ENCODE measurements at places on chromosomes 6 and 20.

DNA sequence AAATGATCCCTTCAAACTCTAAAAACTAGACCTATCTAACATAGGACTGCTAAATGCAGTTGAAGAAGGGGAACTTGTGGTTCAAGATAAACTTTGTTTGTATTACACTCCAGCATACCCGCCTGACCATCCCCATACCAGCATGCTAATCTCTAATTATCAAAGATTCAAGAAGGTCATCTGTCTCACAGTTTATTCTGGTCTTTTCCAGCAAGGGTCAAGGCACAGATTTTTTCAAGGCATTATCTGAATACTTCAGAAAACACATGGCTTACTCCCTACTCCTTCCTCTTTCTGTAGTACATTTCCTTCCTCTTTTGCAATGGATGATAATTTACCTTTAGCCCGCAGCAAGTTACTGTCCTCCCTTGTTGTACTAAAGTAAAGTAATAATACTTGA is 174.1 kb downstream of the PKHD1 start:
- DNase-seq = no peak

DNA sequence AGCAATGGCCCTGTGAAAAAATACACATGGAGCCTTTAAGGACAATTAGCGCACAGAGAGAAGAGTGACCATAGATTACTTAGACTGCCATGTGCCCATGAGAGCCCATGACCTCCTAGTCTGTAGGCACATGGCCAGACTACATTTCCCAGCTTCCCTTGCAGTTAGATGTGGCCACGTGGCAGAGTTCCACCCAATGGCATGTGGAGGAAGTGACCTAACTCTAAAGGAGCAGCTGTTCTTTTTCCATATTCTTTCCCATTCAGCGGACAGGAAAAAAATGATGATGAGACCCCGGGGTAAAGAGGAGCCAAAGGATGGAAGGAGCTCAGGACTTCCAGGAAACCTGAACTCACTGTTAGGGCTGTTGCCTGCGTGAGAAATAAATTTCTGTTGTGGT is 116.6 kb downstream of the CBLN4 start:
- no peak for DNase-seq

- no peak for DNase-seq
Observed at GRCh38 chr6:126376682-126377081, 36.8 kb downstream of the CENPW start.

DNA sequence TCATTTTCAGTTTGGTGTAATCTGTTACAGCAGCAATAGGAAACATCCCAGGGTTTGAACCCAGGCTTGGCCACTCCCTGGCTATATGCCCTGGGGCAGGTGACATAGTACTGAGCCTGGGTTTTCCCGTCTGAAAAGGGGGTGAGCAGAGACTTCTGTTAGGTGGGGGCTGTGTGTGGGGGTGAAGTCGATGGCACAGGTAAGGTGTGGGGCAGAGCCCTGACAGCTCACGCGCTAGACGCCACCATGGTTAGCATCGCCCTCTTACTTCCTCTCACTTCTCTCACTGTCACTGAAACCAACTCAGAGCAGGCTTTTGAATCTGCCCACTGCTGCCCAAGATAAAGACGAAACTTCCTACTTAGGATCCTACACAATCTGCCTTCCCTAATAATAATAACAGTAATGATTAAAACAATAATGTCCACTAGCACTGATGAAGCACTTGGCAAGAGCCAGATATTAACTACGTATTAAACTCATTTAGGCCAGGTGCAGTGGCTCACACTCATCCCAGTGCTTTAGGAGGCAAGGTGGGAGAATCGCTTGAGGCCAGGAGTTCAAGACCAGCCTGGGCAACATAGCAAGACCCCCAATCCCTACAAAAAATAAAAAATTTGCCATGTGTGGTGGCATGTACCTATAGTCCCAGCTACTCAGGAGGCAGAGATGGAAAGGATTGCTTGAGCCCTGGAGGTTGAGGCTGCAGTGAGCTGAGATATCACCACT is 117.9 kb upstream of the PTPN1 start:
- DNase-seq = no peak

DNA sequence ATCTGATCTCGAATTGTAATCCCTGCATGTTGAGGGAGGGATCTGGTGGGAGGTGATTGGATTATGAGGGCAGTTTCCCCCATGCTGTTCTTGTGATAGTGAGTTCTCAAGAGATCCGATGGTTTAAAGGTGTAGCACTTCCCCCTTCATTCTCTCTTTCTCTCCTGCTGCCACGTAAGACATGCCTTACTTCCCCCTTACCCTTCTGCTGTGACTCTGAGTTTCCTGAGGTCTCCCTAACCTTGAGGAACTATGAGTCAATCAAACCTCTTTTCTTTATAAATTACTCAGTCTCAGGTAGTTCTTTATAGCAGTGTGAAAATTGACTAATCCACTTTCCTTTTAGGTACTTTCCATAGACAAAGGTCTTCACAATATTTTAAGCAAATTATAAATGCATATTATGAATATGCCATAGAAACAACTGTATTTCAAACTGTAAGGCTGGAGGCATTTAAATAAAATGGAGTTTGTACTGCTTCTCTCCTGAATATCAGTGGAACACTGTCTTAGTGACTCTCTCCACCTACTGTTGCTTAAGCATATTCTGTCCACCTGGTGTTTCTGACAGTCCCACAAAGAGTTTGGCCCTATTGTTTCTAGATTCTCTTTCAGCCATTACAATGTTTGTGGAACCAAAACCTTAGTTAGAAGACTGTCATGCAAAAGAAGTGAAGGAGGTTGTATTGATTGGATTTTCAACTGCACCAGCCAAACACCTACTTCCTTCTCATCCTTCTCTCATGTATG is 24.3 kb upstream of the IL17A start:
- DNase-seq = no peak

DNA sequence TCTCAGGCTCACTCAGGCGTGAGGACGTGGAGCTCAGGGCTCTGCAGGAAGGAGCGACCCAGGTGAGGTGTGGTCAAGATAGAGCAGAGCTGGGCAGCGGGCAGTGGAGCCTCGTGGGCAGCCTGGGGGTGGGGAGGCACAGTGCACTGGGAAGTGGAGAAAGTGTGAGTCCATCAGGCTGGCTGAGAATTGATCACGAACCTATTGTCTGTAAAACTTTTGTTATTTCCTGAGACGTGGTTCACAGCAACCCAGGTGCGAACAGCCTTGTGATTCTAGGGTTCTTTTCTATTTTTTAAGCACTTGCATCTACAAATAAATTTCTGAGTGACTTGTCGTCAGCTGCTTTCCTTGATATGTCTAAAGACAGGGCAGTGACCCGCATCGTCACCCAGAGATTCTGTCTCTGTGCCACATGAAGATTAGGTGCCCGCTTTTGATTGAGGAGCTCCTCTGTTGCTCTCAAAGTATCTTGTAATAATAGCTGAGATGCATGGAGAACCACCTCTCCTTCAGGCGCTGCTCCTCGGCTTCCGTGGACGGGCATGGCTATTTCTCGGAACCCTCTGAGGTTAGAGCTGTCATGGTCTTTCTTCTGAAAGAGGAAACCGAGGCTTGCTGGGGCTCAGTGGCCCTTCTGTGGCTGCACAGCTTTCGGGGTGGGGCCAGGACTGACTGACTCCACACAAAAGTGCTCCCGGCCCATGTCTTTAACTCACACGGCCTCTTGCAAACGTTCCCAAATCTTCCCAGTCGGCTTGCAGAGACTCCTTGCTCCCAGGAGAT is 662 bp upstream of the CCR6 start:
- no peak for DNase-seq

DNA sequence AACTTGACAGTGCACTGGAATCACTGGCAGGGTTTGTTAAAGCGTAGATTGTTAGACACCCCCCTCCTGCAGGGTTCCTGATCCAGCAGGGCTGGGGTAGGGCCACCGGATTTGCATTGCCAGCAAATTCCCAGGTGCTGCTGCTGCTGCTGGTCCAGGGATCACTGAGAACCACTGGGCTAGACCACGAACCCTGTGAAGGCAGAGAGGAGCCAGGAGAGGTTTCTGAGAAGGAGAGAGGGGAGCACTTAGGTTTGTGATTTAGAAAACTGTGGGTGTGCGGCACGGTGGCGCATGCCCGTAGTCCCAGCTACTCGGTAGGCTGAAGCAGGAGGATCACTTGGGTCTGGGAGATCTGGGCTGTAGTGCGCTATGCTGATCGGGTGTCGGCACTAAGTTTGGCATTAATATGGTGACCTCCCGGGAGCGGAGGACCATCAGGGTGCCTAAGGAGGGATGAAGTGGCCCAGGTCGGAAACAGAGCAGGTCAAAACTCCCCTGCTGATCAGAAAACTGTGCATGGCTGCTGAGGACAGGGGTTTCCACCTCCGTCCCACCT is 53.6 kb upstream of the FAM83D start:
- DNase-seq = no peak

- no peak for DNase-seq
Observed at GRCh38 chr20:7171911-7172310, 404.4 kb downstream of the BMP2 start.

GRCh38 chr6:7108964-7109836 is 1.4 kb downstream of the RREB1 start:
- no peak for DNase-seq

GRCh38 chr20:16314748-16315159 is 258.5 kb downstream of the KIF16B start:
- DNase-seq = no peak

- no peak for DNase-seq
Observed at GRCh38 chr6:163698086-163698485, 283.6 kb downstream of the QKI start.

DNA sequence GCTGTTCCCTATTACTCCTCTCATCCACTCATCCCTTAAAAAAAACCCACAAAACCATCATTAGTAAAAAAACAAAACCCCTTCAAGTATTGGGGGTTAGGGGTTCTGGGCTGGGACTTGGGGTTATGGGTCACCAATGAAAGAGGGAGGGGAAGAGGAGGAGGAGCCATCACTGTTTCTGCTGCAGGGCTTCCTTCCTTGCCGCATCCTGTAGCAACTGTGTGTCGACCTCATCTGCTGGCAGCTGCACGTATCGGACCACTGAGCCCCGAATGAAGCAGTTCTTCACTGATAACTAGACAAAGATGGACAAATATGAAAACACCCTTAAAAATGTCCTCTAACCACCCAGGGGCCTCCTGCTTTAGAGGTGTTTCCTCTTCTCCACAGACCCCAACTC is 2.0 kb upstream of the VARS1 start:
- no peak for DNase-seq

DNA sequence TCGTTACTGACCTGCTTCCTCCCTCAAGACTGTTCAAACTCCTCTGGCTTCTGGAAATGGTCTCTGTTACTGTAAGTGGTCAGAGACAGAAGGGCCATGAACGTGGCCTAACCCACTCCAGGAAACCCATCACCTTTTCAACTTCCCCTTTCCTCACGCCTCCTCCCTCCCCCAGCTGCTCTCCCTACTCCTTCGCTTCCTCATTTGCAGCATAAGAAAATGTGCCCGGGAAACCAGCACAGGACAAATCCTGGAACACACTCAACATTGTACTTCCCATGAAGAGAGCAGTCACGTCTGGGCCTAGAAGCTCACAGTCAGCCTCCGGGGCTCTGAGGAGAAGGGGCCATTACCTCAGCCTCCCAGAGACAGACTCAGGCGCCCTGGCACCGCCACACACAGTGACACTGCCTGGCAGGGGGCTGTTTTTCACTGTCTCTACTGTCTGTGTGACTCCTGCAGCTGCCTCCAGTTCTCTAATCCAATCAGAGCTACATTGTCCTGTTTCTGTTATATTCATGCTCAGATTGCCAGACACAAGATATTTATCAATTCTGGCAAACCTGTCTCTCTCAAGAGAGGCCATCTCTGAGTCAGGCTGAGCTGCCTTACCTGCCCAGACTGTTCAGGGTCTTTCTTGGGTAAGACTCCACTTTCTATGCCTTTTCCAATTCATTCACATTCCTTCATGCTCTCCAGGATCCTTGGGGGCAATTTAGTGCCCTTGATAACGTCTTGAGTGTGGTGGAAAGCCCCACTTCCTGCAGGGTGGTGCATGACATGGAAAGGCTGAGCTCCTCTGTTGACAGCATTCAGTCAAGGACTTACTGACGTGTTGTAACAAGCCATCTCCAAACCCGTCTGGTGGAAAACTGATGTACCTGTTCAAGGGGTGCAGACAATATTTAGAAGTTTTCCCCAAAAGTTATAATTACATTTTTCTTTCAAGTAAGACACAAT is 242.2 kb downstream of the HIVEP2 start:
- DNase-seq = no peak

DNA sequence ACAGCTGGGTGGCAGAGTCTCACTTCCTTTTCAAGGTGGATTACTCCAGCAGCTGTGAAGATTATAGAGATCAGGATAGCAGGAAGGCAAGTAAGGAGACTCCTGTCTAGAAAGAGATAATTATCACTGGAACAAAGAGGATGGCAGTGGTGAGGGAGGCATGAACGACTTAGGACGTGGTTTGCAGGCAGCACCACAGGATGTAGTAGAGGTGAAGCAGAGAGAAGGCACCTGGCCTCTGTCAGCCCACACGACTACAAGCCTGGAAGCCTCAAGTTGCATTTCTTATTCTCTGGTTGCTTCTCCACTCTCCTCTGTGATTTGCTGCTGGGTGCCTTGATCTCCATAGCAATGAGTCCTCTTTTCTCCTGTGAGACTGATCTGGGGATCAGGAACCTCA is 62.7 kb downstream of the TSHZ2 start:
- DNase-seq = no peak

Data from stimulated activated CD4-positive, alpha-beta T cell treated with anti-CD3 and anti-CD28 coated beads, Interleukin-1b, Interleukin-23, amount 100 ng/mL, for 1 hour (primary cell).